Suppressor macrophage (primary cell): ENCODE measurements at places on chromosomes 4 and X.

GRCh38 chr4:124432500-124432899 lies 280.0 kb downstream of the ANKRD50 start:
- no peak for DNase-seq

DNA sequence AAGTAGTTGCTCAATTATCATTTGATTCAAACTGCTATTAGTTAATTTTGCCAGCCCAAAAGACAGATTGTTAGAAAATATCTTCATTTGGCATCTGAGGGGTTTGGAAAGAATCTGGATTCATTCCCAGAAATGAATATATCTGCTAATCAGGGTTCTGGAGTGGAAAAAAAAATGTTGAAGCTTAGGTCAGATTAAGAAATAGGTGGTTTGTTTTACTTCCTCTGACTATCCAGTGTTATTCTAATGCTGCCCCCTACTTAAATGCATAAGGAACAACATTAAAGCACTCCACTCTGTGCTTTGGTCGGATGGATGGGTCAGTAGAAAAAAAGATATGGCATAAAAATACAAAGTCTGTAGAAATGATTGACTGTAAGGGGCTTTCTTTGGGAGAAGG lies 89.0 kb downstream of the LUZP4 start:
- peak; percentile 1 for DNase-seq

GRCh38 chr4:31946456-31946855 lies 1226.3 kb downstream of the PCDH7 start:
- no peak for DNase-seq

DNA sequence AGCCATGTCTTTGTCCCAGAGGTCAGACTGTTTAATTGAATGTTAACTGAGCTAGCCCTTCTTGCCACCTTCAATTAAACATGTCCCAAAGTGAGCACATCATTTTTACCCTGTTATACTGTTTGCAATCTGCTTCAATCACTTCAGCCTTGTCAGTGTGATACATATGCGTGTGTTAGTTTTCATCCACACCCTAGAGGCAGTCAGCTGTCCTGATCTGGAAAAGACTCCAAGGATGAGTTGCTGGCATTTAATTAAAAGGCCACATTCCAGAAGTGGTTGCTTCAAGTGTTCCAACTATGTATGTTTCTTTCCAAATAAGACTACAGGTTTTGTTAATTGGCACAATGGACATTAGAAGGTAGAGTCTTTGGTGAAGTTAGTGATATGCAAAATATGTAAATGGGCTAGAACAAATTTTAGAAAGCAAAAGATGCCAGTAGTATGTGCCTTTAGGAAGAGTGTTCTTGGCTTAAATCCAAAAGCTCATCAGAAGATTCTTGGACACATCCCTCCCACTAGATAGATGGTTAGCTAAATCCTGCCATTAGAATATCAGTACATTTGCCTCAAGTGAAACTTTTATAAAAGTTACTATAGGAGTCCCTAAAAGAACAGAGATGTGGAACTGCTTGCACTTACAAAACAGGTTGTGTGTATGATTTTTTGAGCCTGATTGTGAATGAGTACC lies 79.5 kb upstream of the SLIT2 start:
- no peak for DNase-seq

GRCh38 chr4:105092356-105092755 lies 54.3 kb upstream of the TET2 start:
- no peak for DNase-seq

DNA sequence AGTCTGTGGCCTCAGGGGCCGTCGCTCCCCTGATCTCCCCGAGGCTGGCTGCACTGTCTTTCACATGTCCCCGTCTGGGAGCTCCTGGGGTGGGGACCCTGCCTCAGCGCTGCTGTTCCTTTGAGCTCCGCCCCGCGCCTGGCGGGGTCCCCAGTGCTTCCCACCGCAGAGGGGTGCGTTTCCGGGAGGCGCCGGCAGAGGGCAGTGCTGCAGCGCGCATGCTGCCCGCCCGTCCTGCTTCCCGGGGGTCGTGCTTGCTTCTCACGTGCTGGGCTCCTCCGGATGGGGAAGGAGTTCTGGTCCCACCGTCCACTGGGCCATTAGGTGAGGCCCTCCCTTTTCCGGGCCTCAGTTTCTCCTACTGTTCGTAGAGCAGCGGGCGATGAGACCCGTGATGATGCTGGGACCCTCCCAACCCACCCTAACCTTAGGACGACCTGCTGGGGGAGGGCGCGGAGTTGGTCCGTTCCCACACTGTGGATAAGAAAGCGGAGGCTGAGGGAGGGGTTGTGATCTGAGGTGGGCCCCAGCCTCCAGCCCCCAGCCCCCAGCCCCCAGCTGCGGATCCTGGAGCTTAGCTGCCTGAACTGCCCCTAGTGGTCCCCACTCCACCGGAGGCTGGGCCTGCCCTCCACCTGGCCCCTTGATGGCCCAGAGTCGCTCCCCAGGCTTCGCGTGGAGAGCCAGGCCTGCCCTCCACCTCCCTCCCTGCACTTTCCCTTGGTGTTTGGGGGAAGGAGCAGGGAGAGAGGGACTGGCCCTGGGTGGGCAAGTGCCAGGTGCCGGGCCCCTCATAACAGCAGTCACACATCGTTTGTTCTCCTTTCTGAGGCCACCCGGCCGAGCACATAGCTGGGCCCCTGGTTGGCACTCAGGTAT lies 15.3 kb downstream of the CPZ start:
- DNase-seq, result peak; percentile 30

DNA sequence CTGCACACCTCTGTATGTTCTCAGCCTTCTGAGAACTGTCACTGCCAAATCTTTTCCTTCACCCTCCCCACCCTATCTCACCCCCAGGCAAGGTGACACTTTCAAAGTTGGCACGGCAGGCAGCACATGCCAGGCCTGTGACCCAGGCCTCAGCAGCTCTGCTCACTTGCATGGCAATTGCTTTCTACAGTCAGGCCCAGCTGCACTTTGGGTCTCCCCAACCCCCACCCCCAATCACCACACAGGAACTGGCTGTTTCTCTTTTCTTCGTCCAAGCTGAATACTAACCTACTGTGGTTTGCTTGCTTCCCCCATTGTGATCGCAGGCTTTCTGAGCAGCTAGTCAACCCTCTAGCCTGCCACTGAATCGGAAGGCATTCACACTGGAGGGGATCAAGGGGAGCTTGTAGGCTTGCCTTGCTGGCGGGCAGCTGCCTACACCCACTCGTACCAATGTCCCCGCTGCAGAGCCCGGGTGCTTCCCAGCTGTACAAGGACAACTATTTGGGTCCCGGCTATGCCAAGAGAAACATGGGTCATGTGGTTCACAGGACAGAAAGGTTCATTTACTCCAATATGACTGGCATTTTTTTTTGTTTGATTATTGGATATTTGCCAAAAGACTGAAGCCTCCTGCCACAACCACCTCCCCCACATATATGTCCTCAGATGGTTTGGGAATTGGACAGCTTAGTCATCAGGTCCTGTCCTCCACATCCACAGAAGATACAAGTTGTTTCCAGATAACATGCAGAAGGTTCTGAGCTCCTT lies 28.1 kb downstream of the SLC25A43 start:
- DNase-seq, result peak; percentile 11

GRCh38 chr4:1219566-1219950 lies 29.4 kb downstream of the CTBP1 start:
- DNase-seq, result no peak

DNA sequence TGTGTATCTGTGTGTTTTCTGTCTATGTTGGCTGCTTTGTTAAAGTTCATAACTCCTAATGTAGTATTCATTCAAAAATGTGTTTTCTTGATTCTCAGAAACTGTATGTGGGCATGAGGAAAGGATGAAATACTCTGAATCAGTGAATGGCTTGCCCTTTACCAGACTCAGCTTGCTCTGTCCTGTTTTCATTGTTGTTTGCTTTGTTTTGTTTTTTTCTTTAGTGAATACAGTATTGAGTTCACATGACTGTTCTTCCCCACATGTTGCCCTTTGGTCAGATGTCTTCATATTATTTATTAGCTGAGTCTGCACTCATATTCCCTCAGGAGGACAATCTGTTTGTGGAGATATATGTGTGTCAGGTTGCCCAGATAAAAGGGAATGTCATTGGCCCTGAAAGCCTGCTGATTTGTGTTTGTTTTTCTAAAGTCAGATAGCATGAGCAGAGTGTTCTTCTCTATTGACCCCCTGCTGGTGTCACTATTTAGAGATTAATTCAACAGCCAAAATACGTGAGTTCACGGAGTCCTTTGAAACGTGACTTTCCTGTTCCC lies 1184.4 kb downstream of the RPA4 start:
- no peak for DNase-seq

DNA sequence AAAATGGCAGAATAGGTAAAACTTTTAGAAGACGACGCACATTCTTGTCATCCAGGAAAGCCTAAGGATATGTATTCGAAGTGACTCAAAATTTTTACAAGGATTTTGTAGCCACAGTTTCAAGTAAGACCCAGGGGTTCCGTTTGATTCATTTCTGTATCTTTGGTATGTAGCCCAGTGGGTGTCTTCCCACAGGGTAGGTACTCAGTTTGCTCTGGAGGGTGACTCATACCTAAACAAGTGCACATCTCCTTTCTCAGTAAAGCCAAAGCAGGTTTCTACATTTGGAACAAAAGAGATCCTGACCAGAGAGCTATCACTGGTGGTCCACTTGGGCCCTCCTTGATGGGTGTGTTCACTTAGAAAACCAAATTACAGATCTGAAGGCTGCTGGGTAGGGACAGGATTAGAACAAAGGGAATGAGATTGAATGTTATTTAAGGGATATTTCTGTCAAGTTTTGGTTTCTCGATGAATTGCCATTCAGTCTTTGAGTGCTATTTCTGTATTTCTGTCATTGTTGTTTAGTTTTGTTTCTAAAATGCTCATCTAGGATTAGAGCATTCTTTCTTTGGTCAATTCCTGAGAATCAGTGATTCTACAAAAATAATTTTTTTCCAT lies 56.1 kb downstream of the PLS3 start:
- DNase-seq, result no peak

GRCh38 chr4:83258461-83258860 lies 26.1 kb downstream of the COQ2 start:
- peak; percentile 19 for DNase-seq

- no peak for DNase-seq
Observed at GRCh38 chr4:151048913-151049312, 33.8 kb upstream of the LRBA start.

DNA sequence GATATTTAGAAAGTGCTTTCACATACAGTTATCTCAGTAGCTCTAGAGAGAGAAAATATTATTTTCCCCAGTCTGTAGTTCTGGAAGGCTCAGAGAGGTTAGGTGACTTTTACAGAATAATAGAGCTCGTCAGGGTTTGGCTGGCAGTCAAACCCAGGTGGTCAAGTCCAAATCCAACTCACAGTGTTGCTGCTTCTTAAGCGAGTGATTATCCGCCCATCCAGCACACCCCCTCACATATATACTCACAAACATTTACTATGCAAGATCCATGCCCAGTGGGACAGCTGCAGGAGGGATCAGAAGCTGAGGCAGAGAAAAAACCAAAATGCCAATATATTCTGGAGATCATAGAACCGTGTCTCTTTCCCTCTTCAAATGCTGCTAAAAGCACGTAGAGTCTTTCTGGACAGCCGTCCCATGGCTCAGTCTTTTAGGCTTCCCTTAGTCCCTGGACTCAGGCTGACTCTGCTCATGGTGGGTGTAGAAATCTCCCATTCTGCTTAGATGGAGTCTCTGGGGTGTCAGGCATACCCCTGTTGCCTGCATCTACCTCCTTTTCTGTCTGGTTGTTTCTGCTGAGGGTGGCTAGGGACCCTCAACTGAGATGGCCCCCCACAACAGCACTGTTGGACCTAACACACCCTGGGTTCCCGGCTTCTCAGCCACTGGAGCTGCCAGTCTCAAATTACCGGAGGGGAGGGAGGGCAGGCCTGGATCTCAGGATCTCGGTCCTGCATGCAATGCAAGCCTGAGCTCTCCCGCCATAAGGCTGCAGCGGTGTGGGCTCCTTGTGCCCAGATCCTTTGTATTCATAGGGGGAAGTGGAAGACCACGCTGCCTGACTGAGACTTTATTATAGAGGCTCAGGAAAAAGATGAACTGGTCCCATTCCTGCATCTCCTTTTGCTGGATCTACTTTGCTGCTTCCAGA lies at the start of gene CHRNA9:
Gene CHRNA9 (plus strand): TSS at position 743 of the 934 bp plus-strand sequence. CDS start 135 bp downstream, at position 878.
- DNase-seq, result no peak

- peak; percentile 46 for DNase-seq
Observed at GRCh38 chrX:154082396-154083125, 15.0 kb downstream of the MECP2 start.

DNA sequence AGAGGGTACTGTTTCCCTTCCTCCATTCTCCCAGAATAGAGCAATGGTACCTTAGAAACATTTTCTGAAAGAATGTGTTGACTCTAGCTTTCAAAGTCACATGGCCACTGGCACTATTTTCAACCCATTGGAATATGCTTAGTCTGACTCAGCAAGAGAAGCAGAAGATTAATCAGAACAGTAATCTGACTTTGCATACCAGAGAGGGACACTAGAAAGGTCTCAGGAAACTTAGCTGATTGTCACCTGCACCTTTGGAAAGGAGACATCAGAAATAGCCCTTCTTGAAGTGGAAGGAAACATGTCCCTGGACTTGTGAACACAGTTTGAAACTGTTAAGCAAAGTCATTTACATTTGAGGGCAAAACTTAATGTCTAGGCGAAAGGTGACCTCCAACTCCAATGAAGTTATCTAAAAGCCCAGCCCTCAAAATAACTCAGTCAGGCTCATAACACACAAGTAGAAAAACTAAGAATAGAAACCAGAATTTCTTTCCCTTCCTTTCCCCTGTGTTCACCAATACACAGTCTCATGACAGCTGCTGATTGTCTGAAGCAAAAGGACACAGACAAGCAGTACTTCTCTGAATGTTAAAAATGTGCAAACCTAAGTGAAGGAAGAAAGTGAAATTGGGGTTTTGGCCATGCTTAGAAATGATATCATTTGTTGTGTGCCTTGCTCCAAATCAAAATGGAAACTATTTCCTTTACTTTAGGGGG lies 270.8 kb downstream of the GRIA3 start:
- no peak for DNase-seq

DNA sequence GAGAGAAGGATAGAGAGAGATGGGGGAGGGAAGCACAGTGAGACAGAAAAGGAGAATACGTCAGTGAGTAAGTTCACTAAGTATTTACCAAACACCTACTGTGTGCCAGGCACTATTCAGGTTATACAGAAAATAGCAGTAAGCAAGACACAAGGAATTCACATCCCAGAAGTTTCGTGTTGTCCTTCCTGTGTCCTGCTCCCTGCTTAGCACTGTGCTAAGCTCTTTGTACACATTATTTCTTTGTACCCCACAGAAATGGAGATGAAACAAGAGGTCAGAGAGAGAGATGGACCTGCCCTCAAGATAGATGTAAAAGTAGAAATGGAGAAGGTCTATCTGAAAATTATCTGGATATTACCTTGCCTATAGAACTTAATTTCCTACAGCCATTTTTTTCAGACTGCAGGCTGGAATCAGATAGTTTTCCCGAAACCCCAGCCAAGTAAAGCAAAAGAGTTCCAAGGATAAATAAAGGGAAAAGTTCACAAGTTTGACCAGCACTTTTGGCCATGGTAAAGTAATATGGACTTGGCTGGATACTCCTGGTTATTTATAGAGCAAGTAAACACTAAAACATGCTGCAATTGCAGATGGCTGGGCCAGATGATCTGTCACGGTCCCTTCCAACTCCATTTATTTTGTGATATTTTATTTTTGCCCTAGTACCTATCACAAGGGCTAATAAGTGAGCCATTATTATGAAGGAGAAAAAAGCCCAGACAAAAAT lies 353.7 kb upstream of the SLC7A11 start:
- DNase-seq, result no peak

- no peak for DNase-seq
Observed at GRCh38 chr4:48642421-48643374, 137.4 kb downstream of the FRYL start.

GRCh38 chr4:24722026-24722568 lies 73.3 kb upstream of the SOD3 start:
- no peak for DNase-seq

GRCh38 chr4:14863418-14864364 lies 138.6 kb upstream of the CPEB2 start:
- DNase-seq, result no peak
